ENCODE measurements at places on chromosomes 5 and 9.

DNA sequence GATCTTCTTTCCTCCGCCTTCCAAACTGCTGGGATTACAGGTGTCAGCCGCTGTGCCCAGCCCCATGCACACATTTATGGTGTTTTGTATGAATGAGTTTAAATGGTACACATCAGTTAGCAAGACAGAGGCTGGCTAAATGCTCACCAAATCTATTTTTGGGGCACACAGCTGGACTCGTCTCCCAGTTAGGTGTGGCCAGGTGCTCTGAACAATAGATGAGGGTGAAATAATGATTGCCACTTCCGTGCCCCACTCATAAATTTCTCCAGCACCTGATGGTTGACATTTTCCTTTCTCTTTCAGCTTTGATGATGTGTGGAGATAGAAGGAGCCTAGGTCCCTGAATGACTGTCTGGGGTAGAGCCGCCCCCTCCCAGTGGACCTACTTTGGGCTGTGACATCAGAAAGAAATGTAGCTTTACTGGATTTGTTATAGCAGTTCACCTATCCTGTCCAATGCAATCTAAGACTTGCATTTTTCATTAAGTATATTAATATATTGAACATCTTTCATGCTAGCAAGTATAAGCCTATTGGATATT, 8.6 kb upstream of the RAPGEF1 start:
- DNase-seq: no peak

GRCh38 chr5:75651575-75652238, 40.5 kb downstream of the ANKDD1B start:
- DNase-seq: no peak

DNA sequence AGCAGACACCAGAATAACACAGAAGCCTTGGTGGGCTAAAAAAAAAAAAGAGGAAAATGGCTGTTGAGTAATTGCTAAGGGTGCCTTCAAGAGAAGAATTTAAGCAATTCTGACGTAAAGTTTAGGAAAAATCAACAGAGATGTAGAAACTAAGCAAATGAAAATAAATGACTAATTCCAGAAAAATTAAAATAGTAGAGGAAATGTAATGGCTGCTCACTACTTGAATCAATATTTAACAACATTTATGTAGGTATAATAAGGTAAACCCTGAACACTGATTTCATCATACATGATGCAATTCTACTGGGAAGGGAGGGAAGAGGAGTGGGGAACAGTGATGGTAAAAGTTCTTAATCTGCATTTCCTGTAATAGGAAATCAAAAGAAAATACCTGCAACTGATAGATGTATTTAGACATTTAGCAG, 41.4 kb downstream of the PUM3 start:
- DNase-seq: no peak

- DNase-seq: no peak
These were observed 6.1 kb upstream of the STOML2 start for GRCh38 chr9:35108946-35109575.

GRCh38 chr5:128973244-128973643, 8.0 kb downstream of the SLC27A6 start:
- no peak for DNase-seq

DNA sequence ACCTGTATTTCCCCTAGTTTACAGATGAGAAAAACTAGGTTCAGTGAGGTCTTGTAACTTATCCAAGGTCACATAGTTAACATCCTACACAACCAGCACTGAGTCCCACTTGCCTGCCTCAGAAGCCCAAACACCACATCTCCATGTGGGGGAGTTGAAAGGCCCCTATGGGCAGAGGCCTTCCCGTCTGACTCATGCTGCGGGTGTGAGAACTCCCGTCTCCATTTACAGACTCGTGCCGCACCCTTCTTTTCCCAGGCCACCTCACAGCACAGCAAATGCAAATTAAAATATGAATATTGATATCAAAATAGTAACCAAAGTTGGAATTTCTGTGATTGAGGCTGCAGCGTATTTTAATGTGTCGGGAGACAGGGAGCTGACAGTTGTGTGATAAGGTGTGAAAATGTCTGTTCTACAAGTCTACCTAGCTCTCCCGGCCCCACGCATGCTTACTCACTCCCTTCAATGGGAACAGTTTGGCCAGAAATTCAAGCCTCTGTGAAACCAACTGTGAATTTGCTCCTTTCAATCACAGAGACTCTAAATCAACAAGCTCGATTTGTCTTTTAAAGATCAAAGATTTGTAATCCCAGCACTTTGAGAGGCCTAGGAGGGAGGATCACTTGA, 90.1 kb downstream of the CRB2 start:
- DNase-seq: no peak
